ENCODE measurements at places on chromosomes 5 and 9. TPM values are rescaled to one million over a fixed set of nuclear protein-coding genes. Genes with fewer than 3 reads are reported as not detected.

The GMCL2 gene
- total RNA-seq = not detected

DNA sequence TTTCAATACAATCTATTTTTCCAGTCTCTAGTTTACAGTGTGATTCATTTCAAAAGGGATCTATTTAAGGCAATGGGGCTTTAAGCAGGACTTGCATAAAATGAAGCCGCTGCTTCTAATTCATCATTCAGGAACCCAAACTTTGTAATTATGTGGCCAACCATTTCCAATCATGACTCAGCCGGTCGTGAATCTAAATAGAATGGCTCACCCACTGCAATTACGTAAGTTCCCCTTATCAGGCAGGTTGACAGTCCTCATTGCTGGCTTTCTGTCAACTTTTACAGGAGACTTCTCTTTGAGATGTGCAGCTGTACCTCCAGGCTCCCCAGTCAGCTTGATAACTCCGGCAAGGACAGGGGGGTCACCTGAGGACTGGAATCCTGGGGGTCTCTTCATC lies 152.8 kb upstream of the DAP start:
- DNase-seq = no peak

DNA sequence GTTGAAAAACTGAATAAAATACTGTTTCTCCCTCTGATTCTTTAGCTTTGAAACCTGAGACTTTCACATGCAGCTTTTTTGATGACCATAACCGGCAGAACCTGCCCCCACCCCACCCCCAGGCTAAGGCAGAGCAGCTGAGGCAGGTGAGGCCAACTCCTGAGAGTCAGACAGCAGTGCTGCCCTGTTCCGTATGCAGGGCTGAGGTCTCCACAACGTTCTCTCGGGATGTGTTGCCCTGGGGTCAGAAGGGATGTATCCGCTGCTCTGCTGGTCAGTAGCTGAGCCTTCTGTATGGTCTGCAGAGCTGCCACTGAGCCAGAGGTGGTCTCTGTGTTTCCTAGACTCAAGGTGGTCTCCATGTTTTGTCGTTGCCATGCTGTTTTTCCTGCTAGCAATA lies 190.5 kb downstream of the AOPEP start:
- DNase-seq = no peak

DNA sequence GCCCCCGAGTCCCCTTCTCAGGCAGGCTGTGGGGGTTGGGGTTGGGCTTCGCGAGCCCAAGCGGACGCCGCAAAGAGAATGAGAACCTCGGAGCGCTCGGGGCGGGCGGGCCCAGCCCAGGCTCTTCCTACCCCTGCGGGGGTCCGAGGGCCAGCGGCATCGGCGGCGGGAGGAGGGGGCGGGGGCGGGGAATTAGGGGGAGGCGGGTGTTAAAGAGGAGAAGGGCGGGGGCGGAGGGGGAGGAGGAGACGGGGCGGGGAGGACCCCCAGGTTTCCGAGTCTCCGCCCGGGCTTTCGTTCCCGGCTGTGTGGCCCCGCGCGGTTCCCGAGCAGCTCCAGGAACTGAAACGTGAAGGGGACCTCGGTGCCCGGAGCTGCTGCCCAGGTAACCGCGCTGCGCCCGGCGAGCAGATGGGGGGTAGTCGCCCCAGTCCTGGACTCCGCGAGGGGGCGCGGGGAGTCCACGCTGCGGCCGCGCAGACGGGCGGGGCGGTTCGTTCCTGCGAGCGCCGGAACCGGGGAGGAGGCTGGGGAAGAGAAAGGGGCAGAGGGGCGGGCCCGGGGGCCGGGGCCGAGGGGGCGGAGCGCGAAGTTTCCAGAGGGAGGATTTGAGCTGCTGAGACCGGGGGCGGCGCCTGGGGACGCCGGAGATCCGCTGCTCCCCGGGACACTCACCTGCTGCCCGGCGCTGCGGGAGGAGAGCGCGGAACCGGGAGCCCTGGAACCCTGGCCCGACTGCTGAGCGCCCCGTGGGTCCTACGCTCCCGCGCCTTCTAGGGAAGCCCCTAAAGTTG lies 38.4 kb upstream of the PLEKHG4B start:
- DNase-seq = peak; percentile 60

The FOXE1 gene
- total RNA-seq = not detected

The SLC1A1 gene
- 3.4 TPM for total RNA-seq

The CD74 gene
- 433 TPM for total RNA-seq

DNA sequence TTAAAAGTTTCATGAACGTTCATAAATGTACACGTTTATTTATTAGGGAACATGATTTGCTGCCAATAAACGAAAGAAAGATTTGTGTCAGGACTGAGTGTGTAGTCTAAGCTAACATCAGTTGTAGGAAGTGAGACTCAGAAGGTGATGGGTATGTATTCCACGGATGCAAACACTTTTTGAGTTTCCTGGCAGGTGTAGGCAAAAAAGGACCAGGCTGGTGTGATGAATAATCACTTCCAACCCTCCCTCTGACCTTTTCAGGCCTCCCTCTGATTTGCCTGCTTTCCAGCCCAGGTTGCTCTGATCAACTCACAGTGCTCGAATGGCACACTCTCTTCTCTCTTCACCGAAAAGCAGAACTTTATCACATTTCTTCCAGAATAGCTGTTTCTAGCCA lies 51.8 kb downstream of the BASP1 start:
- no peak for DNase-seq

- DNase-seq = no peak
These were observed 3.5 kb downstream of the ELAVL2 start for GRCh38 chr9:23822261-23823169.

GRCh38 chr9:27653957-27654356 lies 80.7 kb upstream of the C9orf72 start:
- no peak for DNase-seq

GRCh38 chr9:132125361-132125760 lies 36.5 kb upstream of the NTNG2 start:
- DNase-seq = no peak

The MAP3K1 gene
- 8.5 TPM for total RNA-seq

GRCh38 chr9:72509053-72509452 lies 12.4 kb upstream of the TMC1 start:
- no peak for DNase-seq

DNA sequence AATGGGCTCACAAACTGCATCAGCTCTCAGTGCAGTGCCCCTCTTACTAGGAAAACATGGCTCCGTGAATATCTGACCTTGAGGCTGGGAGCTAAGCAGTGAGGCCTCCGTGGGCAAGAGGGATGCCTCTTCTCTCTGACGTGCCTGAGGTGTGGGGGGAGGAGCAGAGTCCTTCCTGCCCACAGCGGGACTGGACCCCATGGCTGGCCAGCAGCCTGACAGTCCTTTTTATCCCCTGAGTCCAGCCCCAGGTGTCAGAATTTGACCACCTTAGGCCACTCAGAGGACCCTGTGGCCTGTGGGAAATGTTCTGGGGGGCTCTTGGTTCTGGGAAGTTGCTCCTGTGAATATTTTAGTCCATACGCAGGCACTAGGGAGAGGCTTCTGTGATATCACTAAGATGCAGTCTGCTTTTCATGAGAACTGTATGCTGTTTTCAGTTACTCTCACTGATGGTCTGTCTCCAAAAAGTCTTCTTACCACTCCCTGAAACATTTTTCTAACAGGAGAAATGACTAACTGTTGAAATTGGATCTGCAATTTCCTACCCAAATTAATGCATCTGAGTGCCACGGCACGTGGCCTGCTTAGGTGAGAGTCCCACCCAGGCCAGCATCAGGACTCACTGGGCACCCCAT lies 23.4 kb downstream of the ANGPTL2 start:
- no peak for DNase-seq

GRCh38 chr9:20442461-20443319 lies 179.6 kb downstream of the MLLT3 start:
- no peak for DNase-seq

- no peak for DNase-seq
These were observed 98.4 kb upstream of the ERCC6L2 start for GRCh38 chr9:95777136-95777535.

GRCh38 chr9:75197561-75197960 lies 109.2 kb downstream of the OSTF1 start:
- no peak for DNase-seq

DNA sequence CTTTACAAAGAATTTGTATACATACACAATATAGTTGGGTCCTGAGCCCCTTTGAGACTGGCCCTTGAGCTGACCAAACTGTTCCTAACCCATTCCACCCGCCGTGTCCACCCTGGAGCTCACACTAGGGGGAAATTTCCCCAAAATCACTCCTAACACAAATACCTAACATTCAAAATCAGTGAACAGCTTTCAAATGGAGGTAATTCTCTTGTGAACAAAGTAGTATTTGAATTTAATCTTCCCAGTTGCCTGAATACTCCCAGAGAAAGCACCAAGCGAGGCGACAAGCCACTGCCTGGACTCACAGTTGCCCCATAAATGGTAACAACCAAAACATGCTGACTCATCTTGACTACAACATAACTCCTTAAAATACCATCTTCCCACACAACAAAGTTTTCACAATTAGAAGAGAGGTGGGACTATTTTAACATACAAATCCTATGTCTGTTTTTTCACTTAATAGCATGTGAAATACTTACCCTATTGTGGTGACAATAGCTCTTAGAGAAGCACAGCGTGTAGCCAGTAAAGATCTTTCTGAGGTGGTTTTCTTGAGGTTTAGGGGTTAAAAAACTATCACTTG lies 31.7 kb upstream of the SCAMP1 start:
- no peak for DNase-seq

GRCh38 chr5:18216016-18216415 lies 581.8 kb downstream of the TAF11L14 start:
- DNase-seq = no peak

GRCh38 chr5:74173241-74173640 lies 467.3 kb downstream of the ENC1 start:
- no peak for DNase-seq

The C9orf153 gene
- 0.31 TPM for total RNA-seq

The ST8SIA4 gene
- total RNA-seq = 4.9 TPM

DNA sequence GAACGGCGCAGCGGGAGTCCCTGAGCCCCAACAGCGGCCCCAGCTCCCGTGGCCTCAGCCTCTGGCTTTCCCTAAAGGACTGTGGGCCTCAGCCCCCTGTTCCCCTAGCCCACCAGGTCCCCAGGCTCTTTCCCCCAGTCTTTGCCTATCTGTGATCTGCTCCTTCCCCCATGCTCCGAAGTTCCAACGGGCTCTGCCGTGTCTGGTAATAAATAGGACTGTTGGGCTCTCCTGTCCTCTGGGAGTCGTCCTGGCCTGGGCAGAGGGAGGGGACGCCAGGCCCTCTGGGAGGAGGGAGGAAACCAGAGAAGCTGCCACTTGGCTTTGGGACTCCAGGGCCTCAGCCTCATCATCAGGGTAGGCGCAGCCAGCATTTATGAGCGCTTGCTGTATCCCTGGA lies 28.1 kb downstream of the ADGRD2 start:
- no peak for DNase-seq

GRCh38 chr5:38751103-38751502 lies 94.7 kb upstream of the OSMR start:
- DNase-seq = no peak

The ANKDD1B gene
- 0.21 TPM for total RNA-seq

The FBP1 gene
- total RNA-seq = 3.5 TPM

GRCh38 chr5:35651002-35651756 lies 33.5 kb downstream of the SPEF2 start:
- no peak for DNase-seq

- DNase-seq = no peak
These were observed 474.0 kb upstream of the ACTBL2 start for GRCh38 chr5:57956636-57957035.

The ACSL6 gene
- 1.6 TPM for total RNA-seq

The BHMT2 gene
- total RNA-seq = 21.5 TPM

- DNase-seq = no peak
These were observed 48.7 kb upstream of the HK3 start for GRCh38 chr5:176947847-176948246.

The CTNNA1 gene
- total RNA-seq = 314 TPM

DNA sequence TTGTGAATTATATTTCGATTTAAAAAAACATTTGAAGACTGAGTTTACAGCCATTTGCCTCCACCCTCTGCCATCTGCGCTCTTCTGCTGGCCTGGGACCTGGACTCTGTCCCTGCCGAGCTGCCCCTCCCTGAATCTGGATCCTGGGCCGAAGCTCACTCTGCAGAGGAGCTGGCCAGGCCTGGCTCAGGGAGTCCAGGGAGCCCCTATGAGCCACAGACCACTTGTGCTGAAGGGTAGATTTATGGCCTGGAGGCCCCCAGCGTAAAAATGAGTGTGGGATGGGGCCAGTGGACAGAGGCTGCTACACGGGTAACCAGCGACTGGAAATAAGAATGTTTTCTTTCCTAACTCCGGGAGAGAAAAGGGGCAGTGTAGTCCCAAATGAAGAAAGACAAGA lies 129.8 kb downstream of the FGF18 start:
- no peak for DNase-seq

GRCh38 chr9:84755380-84755779 lies 85.9 kb downstream of the NTRK2 start:
- no peak for DNase-seq

- DNase-seq = no peak
These were observed 254.4 kb upstream of the GRAMD2B start for GRCh38 chr5:126168785-126169184.

DNA sequence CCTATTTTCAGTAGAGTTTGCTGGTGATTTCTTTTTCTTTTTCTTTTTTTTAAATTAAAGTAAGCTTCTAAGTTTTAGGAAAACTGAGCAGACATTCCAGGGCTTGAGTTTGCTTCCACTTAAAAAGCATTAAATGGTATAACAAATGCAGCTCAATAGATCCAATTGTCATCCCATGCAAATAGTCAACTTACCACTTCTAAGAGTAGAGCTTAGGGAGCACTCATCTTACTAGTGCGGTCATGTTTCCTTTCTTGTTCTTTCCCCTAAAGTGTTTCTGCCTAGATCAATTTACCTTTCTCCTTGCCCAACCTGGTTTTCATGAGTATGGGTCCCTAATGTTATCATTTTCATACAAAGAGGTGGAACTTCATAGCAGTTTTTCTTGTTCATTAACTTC lies 13.0 kb upstream of the CEP120 start:
- DNase-seq = no peak

GRCh38 chr5:76537073-76537543 lies 86.1 kb downstream of the F2RL2 start:
- no peak for DNase-seq

GRCh38 chr5:134107779-134108178 lies 6.7 kb upstream of the TCF7 start:
- DNase-seq = no peak

The PRRT1B gene
- not detected for total RNA-seq

- DNase-seq = no peak
These were observed 101.6 kb upstream of the FSD1L start for GRCh38 chr9:105346273-105346672.

DNA sequence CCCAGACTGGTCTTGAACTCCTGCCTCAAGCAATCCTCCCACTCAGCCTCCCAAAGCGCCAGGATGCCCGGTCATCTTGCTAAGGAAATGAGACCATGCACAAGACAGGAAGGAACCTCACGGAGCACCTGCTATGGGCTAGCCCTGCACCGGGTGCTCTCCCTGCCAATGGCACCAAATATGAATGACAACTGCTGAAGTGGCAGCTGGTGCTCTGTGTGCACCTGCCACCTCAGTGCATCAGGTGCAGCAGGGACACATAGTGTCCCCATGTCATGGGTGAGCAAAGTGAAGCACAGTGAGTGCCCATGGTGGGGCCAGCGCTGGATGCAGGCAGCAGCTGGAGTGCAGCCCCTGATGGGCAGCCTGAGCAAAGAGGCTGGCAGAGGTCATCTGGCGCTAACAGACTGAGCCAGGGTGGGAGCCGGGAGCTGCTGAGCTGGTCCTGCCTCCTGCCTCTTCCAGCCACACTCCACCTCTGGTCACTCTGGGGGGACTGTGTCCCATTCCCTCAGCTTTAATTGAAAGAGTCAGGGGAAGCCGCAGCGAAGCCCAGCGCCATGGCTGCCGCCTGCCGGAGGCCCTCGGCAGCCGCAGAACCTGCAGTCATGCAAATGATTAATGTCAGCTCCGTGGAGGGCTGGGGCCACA lies 46.4 kb downstream of the BARX1 start:
- DNase-seq = peak; percentile 6

- DNase-seq = no peak
These were observed 40.3 kb downstream of the GLRX start for GRCh38 chr5:95782181-95782580.

The TRPM6 gene
- total RNA-seq = 0.71 TPM
